ENCODE measurements at places on chromosomes 6 and 20. TPM values are rescaled to one million over a fixed set of nuclear protein-coding genes. Genes with fewer than 3 reads are reported as not detected.

Gene SLC52A3
- 0.42 TPM for total RNA-seq

Gene CDC5L
- 17.0 TPM for total RNA-seq

Gene ISM1
- total RNA-seq = 0.28 TPM

Gene AFDN
- 70.4 TPM for total RNA-seq

Gene C6orf163
- total RNA-seq = 1.1 TPM

Gene C20orf141
- total RNA-seq = not detected

Gene SLC22A2
- total RNA-seq = not detected

Gene YWHAB
- 134 TPM for total RNA-seq

Gene OR2J2
- not detected for total RNA-seq

Gene ID4
- 1.3 TPM for total RNA-seq

Gene IPCEF1
- 0.07 TPM for total RNA-seq

Gene CST5
- not detected for total RNA-seq

Measured in airway epithelial cell (primary cell).